Activated effector memory CD4-positive, alpha-beta T cell treated with Interleukin-2 at 50 U/mL for 16 hours (primary cell): ENCODE measurements at places on chromosomes 5 and 9.

GRCh38 chr9:112495614-112496013 lies 9.0 kb downstream of the KIAA1958 start:
- no peak for DNase-seq

DNA sequence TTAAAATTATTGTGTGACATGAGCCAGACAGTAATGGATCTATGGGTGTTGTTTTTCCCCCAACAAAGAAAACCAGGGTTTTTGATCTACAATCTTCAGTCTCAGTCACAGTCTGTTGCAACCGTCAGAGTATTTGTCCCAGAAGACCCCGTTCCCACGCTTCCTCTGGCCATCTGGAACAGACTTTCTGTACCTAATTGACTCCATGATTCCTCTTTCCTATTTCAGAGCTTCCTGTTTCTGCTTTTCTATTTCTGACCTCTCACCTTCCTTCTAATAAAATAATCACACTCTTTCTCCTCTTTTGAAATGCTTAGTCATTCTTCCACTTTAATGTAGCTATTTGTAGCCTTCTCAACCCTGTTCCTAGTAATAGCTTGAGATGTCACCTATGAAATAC lies 1044.8 kb downstream of the DTWD2 start:
- DNase-seq: no peak

- DNase-seq: no peak
Observed at GRCh38 chr5:6750142-6750840, 37.1 kb downstream of the TENT4A start.

DNA sequence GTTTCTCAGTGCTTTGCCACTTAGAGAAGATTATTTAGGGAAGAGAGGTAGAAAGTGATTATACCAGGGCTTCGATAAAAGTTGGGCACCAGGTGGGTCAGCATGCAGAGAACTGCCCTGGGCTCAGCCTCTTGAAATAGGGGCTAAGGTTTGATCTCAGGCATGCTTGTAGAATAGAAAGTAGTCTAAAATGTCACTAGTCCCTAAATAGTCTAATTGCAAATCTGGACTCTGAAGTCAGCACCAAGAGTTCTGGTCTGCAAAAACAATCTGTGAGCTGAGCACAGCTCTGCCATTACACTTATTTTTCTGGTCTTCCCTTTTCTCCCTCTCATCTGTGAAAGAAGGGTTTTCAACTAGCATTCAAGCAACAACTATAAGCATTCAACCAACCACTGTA lies 248.0 kb downstream of the SMARCA2 start:
- DNase-seq: no peak

DNA sequence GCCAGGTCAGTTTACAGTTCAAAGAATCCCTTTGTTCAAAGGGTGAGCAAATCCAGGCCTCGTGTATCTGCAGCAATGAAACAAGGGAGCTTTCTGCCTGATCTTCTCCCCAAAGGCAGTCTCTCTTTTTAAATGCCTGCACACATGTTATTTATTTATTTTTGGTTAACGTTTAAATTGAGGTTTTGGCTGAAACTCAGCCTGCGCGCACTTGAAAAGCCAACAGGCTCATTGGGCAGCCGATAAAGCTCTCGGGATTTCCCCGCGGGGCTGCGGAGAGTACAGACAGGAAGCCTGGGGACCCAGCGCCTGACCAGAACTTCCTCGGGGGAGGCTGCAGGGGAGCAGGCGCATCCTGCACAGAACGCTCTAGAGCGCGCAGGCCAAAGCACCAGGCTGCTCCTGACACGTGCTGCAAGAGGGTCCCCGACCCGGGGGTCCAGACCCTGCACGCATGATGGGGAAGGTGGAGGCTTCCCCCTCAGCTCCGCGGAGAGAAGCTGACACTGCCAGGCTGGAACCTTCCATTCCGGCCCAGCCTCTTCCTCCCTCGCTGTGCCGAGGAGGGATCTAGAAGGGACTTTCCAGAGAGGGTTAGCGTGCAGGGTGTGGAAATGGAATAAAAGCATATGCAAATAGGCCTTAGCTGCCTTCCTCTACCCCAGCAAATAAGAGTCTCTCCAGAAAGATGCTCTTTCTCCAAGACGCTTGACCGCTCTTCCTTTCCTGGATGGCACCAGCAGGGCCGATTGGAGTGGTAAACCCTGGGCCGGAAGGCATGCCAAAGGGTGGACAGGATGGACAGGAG lies 46.1 kb downstream of the PTTG1 start:
- peak; percentile 66 for DNase-seq

- DNase-seq: no peak
Observed at GRCh38 chr5:1190837-1191239, 10.6 kb upstream of the SLC6A19 start.

- DNase-seq: no peak
Observed at GRCh38 chr5:7926720-7927119, 57.8 kb downstream of the MTRR start.

DNA sequence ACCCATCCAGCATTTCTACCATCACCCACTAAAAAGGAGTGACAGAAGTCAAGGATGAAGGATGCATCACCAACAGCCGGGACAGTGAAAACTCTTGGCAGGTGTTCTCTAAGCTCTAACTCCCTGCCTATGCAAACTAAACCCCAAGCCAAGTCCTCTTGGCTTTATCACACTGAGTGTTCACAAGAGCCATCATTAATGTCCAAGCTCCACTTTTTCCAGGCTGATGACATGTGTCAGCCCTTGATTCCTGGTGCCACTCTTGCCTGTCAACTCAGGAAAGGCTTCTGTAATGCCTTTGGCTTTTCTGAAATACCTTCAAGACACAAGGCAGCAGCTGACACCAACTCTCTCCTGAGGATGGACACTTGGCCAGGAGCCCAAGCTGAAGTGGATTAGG lies 86.9 kb downstream of the NR6A1 start:
- no peak for DNase-seq

DNA sequence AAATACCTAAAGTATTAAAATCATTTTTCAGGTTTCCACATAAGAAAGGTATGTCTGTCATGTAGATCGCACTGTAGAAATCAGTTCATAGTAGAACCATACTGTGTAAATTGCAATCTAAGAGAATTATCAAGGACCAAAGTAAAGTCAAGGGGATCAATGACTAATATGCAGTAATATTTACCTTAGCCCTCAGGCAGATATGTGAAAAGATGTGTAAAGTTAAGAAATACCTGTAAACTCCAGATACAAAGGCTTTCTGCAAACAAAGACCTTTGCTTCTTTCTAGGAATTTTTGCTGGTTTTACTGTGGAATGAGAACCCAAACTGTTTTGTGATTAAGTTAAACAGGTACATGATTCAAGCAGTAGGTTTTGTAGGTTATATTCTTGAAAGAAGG lies 11.6 kb downstream of the POLK start:
- DNase-seq: no peak

- no peak for DNase-seq
Observed at GRCh38 chr5:81631621-81632020, 119.3 kb downstream of the SSBP2 start.

DNA sequence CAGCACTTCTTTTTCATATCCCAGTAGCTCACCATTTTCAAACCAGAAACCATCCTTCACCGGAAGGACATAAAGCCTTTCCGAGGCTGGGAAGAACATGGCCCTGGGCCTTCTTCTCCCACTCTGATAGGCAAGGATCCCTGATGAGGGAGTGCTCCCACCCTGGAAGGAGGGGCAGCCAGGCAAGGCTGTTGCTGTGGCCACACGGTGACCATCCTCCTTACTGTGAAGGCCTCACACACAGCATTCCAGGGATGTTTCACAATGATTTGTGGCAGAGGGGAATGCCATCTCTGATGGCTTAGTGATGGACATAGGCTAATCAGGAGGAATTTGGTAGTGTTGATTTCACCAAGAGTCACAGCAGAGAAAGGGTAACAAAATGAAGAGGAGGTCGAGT lies 130.7 kb downstream of the ADAMTS12 start:
- no peak for DNase-seq

DNA sequence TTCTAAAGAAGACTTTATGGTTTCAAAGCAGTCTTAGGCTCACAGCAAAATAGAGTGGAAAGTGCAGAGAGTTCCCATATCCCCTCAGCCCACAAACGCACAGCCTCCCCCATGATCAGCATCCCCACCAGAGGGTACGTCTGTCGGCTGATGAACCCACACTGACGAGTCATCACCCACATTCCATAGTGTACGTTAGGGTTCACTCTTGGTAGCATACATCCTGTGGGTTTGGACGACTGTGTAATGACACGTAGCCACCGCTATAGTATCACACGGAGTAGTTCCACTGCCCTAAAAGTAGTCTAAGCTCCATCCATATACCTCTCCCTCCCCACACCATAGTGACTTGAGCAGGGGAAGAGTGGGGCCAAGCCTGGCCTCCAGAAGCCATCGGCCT lies 135.7 kb upstream of the PHYKPL start:
- no peak for DNase-seq

GRCh38 chr9:127221695-127222094 lies 42.9 kb upstream of the GARNL3 start:
- DNase-seq: no peak

DNA sequence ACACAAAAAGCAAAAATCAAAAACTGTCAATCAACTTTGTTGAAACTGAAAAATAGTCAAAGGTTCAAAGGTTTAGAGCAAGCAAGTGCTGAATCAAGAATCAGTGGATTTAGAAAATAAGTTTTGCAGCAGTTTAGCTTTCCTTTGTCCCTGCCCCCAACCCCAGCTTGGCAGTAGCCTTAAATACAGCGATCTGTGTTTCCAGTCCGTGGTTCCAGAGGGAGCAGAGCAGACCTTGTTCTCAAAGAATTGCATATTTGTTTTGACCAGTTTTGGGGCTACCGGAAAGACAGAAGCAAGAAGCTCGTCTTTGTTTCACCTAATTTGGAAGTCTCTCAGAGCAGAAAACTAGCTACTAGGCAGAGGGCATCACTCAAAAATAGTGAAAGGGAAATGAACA lies 57.2 kb upstream of the PRDM9 start:
- DNase-seq: no peak

DNA sequence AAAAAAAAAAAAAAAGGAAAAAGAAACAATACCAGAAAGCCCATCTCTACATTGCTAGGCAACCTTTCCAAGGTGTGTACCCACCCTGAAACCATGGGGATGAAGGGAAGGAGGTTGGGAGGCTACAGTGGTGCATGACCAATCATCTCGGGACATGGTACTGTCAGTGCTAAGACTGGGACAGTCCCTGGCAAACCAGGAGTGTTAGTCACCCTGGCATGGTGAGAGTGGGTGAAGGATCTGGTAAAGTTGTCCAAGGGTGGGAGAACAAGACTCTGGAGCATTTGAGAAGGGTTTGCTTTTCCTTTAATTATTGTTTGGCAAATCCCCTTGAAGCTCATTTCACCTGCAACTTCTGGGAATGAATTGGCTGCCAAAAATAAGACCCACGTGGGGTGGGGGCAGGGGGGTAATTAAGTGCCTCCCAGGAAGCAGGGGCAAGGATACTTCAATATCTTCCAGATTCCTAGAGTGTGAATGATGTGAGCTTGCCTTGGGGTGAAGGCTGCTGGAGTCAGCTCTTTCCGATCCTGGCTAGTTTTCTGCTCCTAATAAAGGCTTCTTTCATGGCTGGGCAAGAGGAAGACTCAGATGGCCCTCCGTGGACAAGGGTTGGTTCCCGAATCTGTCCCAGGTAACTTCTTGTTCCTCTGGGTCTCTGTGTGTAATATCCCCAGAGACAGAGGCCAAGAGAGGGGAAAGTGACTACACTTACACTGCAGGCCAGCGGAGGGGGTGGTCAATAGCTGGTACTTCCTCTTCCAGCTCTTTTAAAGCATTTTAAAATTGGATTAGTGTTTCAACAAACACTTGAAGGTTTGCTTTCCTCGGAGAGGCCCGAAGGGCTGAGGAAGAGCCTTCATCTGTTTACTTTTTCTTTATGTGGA lies 61.6 kb upstream of the SPRY4 start:
- no peak for DNase-seq

- no peak for DNase-seq
Observed at GRCh38 chr9:94729199-94729598, 2.7 kb downstream of the AOPEP start.

DNA sequence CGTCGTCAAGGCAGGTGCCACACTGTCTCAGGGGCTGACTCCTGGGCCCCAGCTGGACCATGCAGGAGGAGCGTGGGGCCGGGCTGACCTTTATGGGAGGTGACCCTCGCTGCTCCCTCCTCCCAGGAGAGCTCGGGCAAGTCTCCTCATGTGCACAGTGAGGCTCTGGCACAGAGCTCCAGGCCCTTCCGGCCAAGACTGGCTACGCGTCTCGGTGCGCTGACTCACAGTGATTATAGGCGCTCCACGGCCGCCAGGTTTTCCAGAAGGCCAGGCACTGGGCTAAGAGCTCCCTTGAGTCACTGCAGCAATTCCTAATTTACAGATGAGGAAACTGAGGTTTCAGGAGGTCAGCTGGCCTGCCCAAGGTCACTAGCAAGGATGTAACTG lies 47.4 kb downstream of the VAV2 start:
- DNase-seq: no peak

GRCh38 chr9:88075506-88075905 lies 62.8 kb downstream of the SPATA31C2 start:
- DNase-seq: no peak

DNA sequence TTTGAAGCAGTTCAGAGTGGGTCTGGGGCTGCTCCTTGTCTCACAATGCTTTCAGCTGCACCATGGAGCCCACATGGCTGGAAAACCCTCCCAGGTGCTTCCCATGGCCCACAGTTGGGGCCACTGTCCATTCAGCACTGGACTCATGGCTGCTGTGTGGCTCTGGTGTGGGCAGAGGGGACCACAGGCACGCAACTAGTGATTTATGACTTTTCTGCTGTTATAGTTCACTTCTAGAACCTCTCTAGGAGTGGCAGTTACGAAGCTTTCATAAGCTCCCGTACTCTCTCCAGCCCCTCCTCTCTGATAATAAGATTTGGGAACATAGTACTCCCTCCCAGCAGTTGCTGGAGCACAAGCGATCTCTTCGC lies 29.0 kb downstream of the GLRA1 start:
- no peak for DNase-seq

GRCh38 chr9:137087409-137087925 lies 682 bp downstream of the MAN1B1 start:
- DNase-seq: no peak
